DMS79 treated with DMSO at 0.1 percent for 48 hours (cell line): ENCODE measurements at places on chromosomes 11 and 22.

DNA sequence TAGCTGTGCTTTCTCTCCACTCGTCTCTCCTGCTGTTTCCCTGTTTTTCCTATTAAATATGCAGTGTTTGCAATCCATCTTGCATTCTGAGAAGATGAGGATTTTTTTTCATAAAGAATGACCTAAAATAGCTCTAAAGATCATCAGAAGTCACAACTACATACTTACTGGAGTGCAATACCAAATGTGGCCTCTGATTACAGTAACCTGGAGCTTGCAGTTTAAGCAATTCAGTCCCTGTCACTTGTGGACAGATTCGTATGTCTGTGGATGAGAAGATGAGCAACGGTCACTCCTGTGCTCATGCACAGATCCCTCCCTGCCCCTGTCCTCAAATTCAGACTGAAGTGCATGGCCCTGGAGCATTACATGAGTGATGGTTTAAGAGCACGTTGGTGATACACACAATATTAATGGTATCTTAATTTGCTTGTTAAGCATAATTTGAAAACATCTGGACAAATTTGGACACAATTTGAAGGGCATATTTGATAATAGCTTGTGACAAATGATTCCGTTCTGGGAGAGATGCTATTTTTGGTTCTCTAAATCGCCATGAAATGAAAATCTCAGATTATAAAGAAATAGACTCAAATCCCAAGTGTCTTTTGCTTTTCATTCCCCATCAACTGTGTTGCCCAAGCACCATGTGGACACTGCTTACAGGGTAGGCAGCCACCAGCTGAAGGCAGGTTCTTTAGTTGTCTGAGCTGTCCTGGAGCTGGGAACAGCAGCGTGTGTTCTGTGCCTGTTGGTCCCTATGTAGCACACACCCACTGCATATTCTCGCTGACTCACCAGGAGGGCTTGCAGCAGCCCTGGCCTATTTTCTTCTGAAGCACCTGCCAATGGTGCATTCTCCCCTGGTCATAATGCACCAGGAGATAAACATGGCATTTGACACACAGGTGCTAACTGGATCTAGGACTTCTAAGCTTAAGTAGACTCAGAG, 32.6 kb upstream of the PRAME start:
- no peak for DNase-seq

GRCh38 chr11:108394744-108395284, 72.5 kb downstream of the C11orf65 start:
- no peak for DNase-seq

DNA sequence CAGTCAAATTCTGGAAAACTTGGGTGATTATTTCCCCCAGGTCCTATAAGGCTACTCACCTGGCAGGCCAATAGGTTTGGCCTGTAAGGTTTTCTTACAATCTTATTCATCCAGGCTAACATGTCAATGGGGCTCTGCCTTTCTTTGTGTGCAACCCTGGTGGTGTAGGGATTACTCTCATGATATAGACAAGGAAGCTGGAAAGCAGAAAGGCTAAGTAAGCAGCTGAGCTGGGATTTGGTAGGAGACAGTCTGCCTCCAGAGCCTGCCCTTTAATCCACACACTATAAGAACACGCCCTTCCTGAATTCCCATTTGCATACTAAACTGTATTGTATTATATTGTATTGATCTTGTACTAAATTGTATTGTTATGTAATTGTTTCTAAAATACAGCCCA, 373.3 kb upstream of the CCDC90B start:
- no peak for DNase-seq

GRCh38 chr22:32697331-32697995, 104.0 kb upstream of the TIMP3 start:
- no peak for DNase-seq

DNA sequence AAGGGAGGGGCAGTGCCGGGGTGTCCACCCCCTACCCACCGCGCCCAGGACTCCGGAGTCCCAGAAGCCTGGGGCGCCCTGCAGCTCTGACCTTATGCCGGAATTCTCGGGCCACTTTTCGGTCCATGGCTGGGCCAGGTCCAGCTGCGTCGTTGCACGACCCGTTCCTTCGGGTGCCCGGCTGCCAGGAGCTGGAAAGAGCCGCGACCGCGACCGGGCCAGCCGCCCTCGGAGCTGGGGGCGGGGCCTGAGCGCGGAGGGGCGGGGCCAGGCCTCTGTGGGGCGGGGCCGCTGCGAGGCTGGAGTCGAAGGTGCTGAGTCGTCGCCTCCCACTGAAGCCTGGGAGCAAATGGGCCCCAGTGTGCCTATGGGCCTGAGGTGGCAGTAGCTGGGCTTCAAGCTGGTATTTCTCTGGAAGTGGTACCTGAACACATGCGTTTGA, at the start of gene USH1C:
Gene USH1C, minus strand, starts transcription at position 236 of the 442 bp plus-strand sequence. Its CDS starts 109 bp downstream, at position 127.
- no peak for DNase-seq

DNA sequence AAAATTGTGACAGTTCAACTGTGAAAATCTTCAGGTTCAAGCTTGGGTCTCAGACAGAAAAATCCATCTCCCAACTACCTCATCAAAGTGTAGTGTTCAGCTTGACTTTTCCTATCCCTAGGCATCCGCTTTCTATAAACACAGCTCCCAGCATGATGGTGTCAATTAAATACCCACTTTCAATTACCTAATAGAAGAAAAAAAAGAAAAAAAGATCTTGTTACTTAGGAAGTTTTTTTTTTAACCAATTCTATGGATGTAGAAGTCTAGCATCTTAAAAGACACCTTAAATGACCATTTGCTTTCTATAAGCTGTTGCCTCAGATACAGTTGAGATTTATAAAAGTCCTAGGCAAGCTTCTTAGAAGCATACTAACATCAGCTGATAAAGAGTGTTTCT, 244.1 kb upstream of the MTNR1B start:
- no peak for DNase-seq

DNA sequence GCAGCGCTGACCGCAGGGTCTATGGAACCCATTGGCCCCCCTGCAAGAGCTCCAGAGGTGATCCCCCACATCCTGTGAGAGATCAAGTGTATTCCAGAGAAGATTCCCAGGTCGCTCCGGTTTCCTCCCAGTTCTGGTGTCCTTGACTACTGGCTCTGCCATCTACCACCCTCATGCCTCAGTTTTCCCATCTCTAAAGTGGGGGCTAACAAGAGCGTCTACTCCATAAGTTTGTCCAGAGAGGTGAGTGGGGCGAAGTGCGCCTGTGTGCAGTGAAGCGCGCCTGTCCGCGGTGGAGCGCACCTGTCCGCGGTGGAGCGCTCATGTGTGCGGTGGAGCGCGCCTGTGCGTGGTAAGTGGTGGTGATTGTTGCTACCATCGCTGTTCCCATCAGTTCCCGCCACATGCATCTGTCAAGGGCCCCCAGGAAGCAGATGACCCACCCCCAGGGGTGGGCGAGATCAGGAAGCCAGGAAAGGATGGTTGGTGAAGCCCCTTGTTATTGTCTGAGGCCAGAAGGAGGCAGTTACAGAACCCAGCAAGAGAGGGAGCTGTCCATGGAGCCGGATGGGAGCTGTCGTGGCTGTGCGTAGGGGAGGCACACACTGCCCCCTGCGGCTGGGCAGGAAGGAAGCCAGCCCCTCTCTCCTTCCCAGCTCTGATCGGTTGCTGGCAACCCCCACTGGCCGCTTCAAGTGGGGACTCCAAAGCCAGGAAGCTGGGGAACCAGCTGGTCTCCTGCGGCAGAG, 73.2 kb upstream of the FGF3 start:
- DNase-seq, result peak; percentile 22

GRCh38 chr11:102626676-102627075, 1.5 kb upstream of the MMP20 start:
- no peak for DNase-seq
